Activated CD4-positive, alpha-beta T cell treated with anti-CD3 and anti-CD28 coated beads for 36 hours (primary cell): ENCODE measurements at places on chromosomes 1 and 21. TPM values are rescaled to one million over a fixed set of nuclear protein-coding genes. Genes with fewer than 3 reads are reported as not detected.

DNAJC6 gene
- total RNA-seq = 2.3 TPM

PAPPA2 gene
- total RNA-seq = 0.27 TPM

FCRL6 gene
- not detected for total RNA-seq

CFAP107 gene
- total RNA-seq = not detected

SLC9C2 gene
- total RNA-seq = not detected

GJA8 gene
- not detected for total RNA-seq

MANEAL gene
- 1.0 TPM for total RNA-seq

PGM1 gene
- 38.8 TPM for total RNA-seq

SLC30A2 gene
- total RNA-seq = not detected

RNU1-1 gene
- total RNA-seq = 1,573 TPM

CBR3 gene
- total RNA-seq = 12.5 TPM

NLRP3 gene
- total RNA-seq = 1.5 TPM

TCP10L gene
- total RNA-seq = 0.96 TPM

ATG4C gene
- total RNA-seq = 16.2 TPM

APCS gene
- not detected for total RNA-seq

F3 gene
- total RNA-seq = not detected

C1orf159 gene
- 13.5 TPM for total RNA-seq

VCAM1 gene
- total RNA-seq = not detected

RORC gene
- 3.9 TPM for total RNA-seq

TTLL7 gene
- 2.6 TPM for total RNA-seq

CSDE1 gene
- total RNA-seq = 553 TPM

SYT14 gene
- not detected for total RNA-seq

CFAP141 gene
- not detected for total RNA-seq

RIMKLA gene
- total RNA-seq = 6.7 TPM

NFASC gene
- total RNA-seq = 0.33 TPM

TENT5C gene
- 6.0 TPM for total RNA-seq

DISP1 gene
- 0.98 TPM for total RNA-seq

IFI44 gene
- 43.1 TPM for total RNA-seq

RPAP2 gene
- total RNA-seq = 33.4 TPM

GBP7 gene
- total RNA-seq = not detected

KIF14 gene
- 14.9 TPM for total RNA-seq

LYPD8 gene
- not detected for total RNA-seq

C8A gene
- not detected for total RNA-seq

KRTAP10-3 gene
- total RNA-seq = not detected

DDR2 gene
- 0.21 TPM for total RNA-seq

TSPEAR gene
- total RNA-seq = not detected

TMEM240 gene
- total RNA-seq = 0.42 TPM

DYNLT4 gene
- not detected for total RNA-seq

APOBEC4 gene
- not detected for total RNA-seq

HTR6 gene
- 1.6 TPM for total RNA-seq

KMO gene
- 0.33 TPM for total RNA-seq

DHCR24 gene
- total RNA-seq = 78.4 TPM

TFAP2E gene
- 0.53 TPM for total RNA-seq

SPAG17 gene
- total RNA-seq = not detected

HDAC1 gene
- 132 TPM for total RNA-seq

CNIH4 gene
- total RNA-seq = 49.6 TPM

LRRC7 gene
- total RNA-seq = not detected

RHOU gene
- 1.2 TPM for total RNA-seq

B4GALT2 gene
- 27.9 TPM for total RNA-seq

C1orf115 gene
- total RNA-seq = 0.63 TPM

HOOK1 gene
- 15.2 TPM for total RNA-seq

S100A7A gene
- total RNA-seq = not detected

OR2C3 gene
- not detected for total RNA-seq

KIAA1614 gene
- total RNA-seq = 0.09 TPM

SYDE2 gene
- total RNA-seq = 2.9 TPM

DNAJB4 gene
- total RNA-seq = 8.8 TPM

C1orf87 gene
- not detected for total RNA-seq

SLC35A3 gene
- total RNA-seq = 11.2 TPM

PRKAB2 gene
- 7.0 TPM for total RNA-seq

RNU1-2 gene
- 2,291 TPM for total RNA-seq
